ENCODE measurements at places on chromosomes 16 and 17. TPM values are rescaled to one million over a fixed set of nuclear protein-coding genes. Genes with fewer than 3 reads are reported as not detected.
A peak's percentile ranks its signal among the peaks of the same experiment; 100 is the strongest.

DNA sequence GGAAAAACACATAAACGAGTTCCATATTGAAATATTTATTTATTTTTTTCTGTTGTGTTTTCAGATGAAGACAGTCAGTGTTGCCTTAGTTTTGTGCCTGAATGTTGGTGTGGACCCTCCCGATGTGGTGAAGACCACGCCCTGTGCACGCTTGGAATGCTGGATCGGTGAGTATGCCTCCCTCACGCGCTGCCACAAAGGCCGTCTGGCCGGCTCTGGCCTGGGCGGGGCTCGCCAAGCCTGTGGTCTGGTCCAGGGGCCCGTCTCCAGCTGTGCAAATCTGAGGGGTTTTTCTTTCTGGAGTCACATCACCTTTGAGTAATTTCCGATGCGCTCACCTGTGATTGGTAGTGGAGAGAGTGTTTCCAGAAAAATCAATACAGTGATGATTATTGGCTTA lies 81.0 kb downstream of the RPTOR start:
- no peak overlapping the region for H3K27ac ChIP-seq
- H3K4me3 ChIP-seq, result no peak overlapping the region
- DNase-seq, result peak; percentile 28
- H3K4me1 ChIP-seq, result peaks cover 9% of the 10 kb centered on the region
- no peaks in the 10 kb centered on the region for H3K27me3 ChIP-seq
- peaks cover 5% of the 10 kb centered on the region for H3K36me3 ChIP-seq

DNA sequence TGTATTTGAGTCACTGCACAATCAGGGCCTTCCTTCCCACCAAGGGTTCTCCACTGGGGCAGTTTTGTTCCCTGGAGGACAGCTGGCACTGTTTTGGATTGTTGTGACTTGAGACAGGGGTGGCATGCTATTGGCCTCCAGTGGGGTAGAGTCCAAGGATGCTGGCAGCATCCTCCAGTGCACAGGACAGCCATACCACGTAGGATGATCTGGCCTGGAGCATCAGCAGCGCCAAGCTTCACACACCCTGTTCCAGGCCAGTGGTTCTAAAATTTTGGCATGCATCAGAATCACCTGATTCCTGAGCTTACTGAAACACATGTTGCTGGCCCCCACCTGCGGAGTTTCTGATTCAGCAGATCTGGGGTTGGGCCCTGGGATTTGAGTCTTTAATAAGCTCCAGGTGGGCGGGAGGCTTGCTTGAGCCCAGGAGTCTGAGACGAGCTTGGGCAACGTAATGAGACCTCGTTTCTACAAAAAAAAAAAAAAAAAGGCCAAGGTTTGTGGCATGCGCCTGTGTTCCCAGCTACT lies 83.2 kb downstream of the MGAT5B start:
- DNase-seq, result no peak
- no peaks in the 10 kb centered on the region for H3K36me3 ChIP-seq
- no peaks in the 10 kb centered on the region for H3K27me3 ChIP-seq
- H3K4me1 ChIP-seq, result no peaks in the 10 kb centered on the region
- H3K4me3 ChIP-seq, result no peak overlapping the region

DNA sequence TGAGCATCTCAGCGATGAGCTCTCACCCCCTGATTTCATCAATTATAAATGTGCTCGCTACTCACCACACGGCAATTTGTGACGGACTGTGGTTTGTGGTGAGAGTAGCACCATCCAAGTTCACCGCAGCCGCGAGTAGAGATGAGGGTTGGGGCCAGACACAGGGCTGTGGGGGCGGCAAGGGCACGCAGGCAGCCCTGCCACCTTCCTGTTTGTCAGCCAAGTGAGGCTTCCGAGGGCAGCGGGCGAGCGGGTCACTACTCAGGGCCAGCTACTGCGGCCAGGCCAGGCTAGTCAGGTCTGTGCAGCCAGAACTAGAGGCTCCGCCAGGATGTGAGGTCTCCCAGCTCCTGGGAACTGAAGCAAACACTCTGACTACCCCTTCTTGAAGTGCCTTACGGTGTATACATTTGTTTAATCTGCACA lies 39.6 kb upstream of the MEOX1 start:
- H3K4me3 ChIP-seq, result no peak overlapping the region
- no peak overlapping the region for H3K27ac ChIP-seq
- DNase-seq, result no peak
- H3K27me3 ChIP-seq, result no peaks in the 10 kb centered on the region

DNA sequence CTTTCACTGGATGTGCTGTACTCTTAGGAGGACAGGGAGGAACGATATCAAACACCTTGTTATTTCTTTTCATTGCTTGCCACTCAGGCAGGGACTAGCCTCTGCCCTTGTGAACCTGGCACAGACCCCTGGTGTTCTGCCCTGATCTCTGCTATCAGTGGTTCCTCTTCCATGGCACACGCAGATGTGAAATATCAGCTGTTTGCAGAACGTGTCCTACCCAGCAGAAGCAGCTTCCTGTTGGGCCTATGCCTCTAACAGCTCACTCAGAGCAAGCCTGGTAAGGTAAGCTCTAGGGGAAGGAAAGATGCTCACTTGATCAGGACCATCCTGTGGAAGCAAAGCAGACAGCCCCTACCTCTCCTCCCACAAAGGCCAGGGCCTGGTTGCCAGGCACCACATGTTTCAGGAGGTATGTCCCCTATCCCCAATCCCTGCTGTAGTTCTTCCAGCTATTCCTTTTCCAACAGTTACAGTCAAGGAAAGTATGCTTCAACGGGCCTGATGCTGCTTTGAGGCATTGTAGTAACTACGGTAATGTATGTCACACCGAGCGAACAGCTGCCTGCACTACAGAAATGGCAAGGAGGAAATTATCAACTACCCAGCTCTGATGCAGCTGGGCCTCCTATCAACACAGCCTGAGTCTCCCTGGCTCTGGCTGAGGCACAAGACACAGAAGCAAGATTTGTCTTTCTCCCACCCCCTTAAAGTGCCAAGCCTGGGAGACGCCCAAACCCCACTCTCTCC lies 41.3 kb upstream of the GFOD2 start:
- no peaks in the 10 kb centered on the region for H3K27me3 ChIP-seq
- H3K4me1 ChIP-seq, result no peaks in the 10 kb centered on the region
- H3K36me3 ChIP-seq, result no peaks in the 10 kb centered on the region
- no peak for DNase-seq
- no peak overlapping the region for H3K4me3 ChIP-seq
- no peak overlapping the region for H3K27ac ChIP-seq

- DNase-seq, result no peak
- no peaks in the 10 kb centered on the region for H3K36me3 ChIP-seq
- no peak overlapping the region for H3K27ac ChIP-seq
- H3K27me3 ChIP-seq, result no peaks in the 10 kb centered on the region
- H3K4me3 ChIP-seq, result no peak overlapping the region
These were observed 8.0 kb upstream of the KRTAP4-12 start for GRCh38 chr17:41131979-41132378.

- no peak overlapping the region for H3K4me3 ChIP-seq
- no peak overlapping the region for H3K27ac ChIP-seq
- no peaks in the 10 kb centered on the region for H3K27me3 ChIP-seq
- DNase-seq, result no peak
- H3K4me1 ChIP-seq, result no peaks in the 10 kb centered on the region
These were observed 7.3 kb downstream of the TCF25 start for GRCh38 chr16:89880477-89881367.

DNA sequence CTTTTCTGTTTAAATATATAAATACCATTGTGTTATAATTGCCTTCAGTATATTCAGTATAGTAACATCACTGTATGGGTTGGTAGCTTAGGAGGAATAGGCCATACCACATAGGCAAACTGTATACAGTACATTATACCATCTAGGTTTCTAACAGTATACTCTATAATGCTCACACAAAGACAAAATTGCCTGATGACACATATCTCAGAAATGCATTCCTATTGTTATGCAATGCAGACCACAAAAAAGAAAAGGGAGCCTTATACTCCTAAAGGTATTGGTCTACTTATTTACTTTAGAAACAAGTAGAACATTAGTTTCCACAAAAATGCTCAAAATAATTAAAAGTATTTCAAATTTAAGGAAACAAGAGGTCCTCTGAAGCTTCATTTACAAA lies 47.9 kb downstream of the SETD6 start:
- DNase-seq, result no peak
- H3K27me3 ChIP-seq, result no peaks in the 10 kb centered on the region
- H3K4me1 ChIP-seq, result no peaks in the 10 kb centered on the region
- H3K27ac ChIP-seq, result no peak overlapping the region

DNA sequence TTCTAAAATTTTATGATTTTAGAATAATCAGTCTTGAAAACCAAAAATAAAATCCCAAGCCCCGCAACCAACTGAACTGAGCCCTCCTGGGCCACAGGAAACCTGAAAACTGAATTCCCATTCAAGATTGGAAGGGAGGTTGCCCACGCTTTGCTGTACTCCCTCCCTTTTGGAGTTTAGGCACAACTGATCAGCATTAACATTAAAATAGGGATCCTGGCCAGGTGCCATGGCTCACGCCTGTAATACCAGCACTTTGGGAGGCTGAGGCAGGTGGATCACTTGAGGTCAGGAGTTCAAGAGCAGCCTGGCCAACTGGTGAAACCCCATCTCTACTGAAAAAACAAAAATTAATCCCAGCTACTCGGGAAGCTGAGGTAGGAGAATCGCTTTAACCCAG lies 52.7 kb upstream of the NETO2 start:
- no peak overlapping the region for H3K4me3 ChIP-seq
- DNase-seq, result no peak
- H3K4me1 ChIP-seq, result no peaks in the 10 kb centered on the region
- H3K36me3 ChIP-seq, result no peaks in the 10 kb centered on the region
- no peak overlapping the region for H3K27ac ChIP-seq
- H3K27me3 ChIP-seq, result no peaks in the 10 kb centered on the region

DNA sequence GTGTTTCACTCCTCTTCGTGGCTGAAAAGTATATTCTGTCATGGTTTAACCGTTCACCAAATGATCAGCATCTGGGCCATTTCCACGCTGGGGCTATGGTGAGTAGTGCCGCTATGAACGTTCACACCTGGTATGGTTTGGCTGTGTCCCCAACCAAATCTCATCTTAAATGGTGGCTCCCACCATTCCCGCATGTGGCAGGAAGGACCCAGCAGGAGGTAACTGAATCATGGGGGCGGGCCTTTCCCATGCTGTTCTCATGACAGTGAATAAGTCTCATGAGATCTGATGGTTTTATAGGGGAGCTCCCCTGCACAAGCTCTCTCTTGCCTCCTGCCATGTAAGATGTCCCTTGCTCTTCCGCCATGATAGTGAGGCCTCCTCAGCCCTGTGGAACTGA lies 45.7 kb upstream of the ZNF469 start:
- no peak overlapping the region for H3K4me3 ChIP-seq
- no peaks in the 10 kb centered on the region for H3K4me1 ChIP-seq
- H3K27me3 ChIP-seq, result no peaks in the 10 kb centered on the region
- no peak overlapping the region for H3K27ac ChIP-seq

DNA sequence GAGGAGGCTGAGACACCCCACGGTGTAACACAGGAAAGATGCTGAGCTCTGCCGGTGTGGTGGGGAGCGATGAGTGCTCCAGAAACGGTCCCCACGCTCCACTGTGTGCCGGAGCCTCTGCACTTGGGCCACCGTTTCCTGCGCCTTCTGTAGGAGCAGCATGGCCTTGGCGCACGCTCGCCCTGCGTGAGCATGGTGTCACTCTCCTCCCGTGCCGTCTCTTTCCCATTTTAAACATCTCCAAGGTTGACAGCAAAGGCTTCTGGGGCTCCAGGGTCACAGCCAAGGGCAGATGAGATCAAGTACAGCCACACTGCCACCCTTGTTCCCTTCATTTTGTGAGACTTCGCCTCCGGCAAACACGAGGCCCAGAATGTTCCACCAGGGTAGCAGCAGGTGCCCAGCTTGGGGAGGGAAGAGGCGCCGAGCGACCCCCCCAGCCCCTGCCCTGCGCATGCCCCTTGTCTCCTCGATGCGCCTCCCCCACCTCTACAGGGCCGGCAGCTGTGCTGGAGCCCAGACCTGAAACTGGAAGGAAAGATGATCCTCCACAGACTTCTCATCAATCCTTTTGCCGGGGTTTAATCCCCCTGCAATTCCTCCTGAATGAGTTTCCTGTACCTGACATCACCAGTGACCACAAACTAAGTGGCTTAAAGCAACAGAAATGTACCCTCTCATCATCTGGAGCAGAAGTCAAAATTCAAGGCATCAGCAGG lies 19.9 kb upstream of the OSGIN1 start:
- no peak overlapping the region for H3K4me3 ChIP-seq
- H3K36me3 ChIP-seq, result no peaks in the 10 kb centered on the region
- H3K27me3 ChIP-seq, result no peaks in the 10 kb centered on the region
- no peak for DNase-seq
- H3K27ac ChIP-seq, result no peak overlapping the region

DNA sequence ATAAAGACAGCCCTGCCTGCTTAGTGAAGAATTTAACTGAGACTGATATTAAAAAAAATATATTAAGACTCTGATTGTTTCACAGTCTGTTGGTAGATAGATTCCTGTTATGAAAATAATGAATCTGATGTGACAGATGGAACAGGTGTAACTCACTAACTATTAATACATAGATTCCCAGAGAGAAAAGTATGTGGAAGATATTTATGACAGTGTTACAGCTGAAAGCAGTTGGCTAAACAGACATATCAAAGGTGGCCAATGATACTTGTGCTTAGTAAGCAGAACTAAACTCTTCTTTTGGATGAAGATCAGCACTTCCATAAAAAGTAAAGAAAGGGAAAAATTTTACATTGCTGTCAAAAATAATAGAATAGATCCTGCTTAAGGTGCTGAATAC lies 598.2 kb upstream of the CA10 start:
- no peak overlapping the region for H3K27ac ChIP-seq
- no peaks in the 10 kb centered on the region for H3K36me3 ChIP-seq
- no peaks in the 10 kb centered on the region for H3K27me3 ChIP-seq
- DNase-seq, result no peak

GRCh38 chr17:74604200-74604599 lies 12.1 kb upstream of the CD300LD start:
- H3K4me1 ChIP-seq, result no peaks in the 10 kb centered on the region
- H3K36me3 ChIP-seq, result no peaks in the 10 kb centered on the region
- H3K4me3 ChIP-seq, result no peak overlapping the region
- H3K27ac ChIP-seq, result no peak overlapping the region
- no peak for DNase-seq

DNA sequence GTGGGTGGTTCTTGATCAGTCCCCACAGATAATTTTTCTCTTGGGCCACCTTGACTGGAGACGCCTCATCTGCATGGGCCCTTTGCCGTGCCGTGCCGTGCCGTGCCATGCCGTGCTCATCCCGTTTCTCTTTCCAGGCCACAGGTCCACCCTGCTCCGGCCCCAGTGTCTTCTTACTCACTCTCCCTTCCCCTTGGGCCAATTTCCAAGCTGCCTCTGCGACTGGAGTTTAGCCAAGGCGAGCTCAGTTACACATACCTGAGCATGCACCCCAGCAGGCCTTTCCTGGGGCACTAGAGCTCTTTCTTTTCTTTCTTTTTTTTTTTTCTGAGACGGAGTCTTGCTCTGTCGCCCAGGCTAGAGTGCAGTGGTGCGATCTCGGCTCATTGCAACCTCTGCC lies 40.5 kb upstream of the MGAT5B start:
- DNase-seq, result no peak
- H3K36me3 ChIP-seq, result no peaks in the 10 kb centered on the region
- no peak overlapping the region for H3K4me3 ChIP-seq
- no peak overlapping the region for H3K27ac ChIP-seq
- no peaks in the 10 kb centered on the region for H3K4me1 ChIP-seq
- H3K27me3 ChIP-seq, result no peaks in the 10 kb centered on the region

GRCh38 chr17:28906706-28907438 lies 4.0 kb upstream of the DHRS13 start:
- peaks cover 69% of the 10 kb centered on the region for H3K36me3 ChIP-seq
- no peaks in the 10 kb centered on the region for H3K27me3 ChIP-seq
- no peaks in the 10 kb centered on the region for H3K4me1 ChIP-seq
- H3K27ac ChIP-seq, result no peak overlapping the region

Gene TMIGD1
- total RNA-seq, result not detected

Gene USH1G
- total RNA-seq, result 0.23 TPM

Gene DPEP3
- total RNA-seq, result 2.9 TPM

Gene RPL19
- 1,829 TPM for total RNA-seq

Gene CCL8
- total RNA-seq, result not detected

Gene KCTD19
- 0.75 TPM for total RNA-seq
